Right renal pelvis (tissue), 4 donors: ENCODE measurements at places on chromosomes 7 and 10.

- no peak for DNase-seq
These were observed 333 bp upstream of the PLCE1 start for GRCh38 chr10:93993414-93993781.

DNA sequence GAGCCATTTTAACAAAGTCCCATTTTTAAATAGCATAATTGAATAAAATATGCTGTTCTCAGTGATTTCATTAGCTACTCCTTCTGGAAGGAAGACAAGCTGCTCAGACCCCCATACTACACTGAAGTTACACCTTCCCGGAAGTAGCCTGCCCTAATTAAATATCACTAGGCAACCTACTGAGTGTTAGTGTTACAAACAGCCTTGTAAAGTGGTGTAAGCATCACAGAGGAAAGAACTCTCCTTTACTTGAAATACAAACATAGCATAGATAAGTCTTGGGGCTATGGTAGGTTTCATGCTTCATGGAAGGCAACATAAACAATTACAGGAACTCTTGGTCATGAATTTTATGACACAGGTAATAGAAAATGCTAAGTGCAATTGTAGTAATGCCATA lies 43.4 kb upstream of the PTN start:
- DNase-seq, result no peak

DNA sequence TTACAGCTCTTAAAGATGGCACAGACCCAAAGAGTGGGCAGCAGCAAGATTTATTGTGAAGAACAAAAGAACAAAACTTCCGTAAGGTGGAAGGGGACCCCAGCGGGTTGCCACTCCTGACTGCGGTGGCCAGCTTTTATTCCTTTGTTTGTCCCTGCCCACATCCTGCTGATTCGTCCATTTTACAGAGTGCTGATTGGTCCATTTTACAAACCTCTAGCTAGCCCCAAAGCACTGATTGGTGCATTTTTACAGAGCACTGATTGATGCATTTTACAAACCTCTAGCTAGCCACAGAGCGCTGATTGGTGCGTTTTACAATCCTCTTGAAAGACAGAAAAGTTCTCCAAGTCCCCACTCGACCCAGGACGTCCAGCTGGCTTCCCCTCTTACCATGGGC lies 16.8 kb upstream of the CCSER2 start:
- DNase-seq, result no peak

GRCh38 chr10:114470361-114470760 lies 66.1 kb upstream of the AFAP1L2 start:
- no peak for DNase-seq

DNA sequence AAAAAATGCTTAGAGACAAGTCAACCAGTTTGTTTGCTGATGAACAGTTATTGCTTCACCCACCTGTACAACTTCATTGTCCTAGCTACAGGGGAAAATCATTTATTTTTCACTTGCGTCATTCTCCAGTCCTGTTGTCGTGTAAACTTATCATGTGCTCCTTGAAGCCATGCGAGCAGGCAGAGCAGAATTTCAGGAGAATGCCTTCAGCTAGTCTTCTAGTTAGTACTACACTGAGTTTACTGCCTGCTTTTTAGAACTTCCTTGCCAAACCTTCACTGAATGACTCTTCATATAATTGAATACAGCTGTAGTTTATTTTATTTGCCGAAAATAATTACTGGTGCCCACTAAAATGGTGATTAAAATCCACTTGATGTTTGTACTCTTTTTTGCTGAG lies 15.6 kb downstream of the RPA3 start:
- no peak for DNase-seq

DNA sequence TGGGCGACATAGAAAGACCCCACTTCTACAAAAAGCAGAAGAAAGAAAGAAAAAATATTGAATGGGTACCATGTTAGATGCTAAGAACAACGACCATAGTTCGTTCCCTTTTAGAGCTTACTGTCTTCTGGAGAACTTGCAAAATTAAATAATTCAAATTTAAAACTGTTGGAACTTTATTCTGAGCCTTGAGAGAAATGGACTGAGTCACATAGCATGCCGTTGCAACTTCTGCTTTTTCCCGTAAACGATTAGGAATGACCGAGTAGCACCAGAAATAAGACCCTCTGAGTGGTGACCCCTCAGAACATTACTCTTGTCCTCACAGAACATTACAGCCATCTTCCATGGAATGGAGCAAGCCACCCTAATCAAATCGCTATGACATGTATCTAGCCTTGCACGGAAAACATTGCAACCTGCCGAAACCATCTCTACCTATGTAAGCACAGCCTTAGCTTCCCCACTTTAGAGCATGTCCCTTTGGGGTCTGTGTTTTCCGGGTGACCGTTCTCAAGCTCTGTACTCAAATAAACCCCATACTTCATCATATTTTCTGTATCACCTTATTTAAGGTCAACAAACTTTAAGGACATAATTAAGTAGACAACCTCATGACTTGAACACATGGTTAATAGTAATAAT lies 179.1 kb downstream of the PRKCQ start:
- DNase-seq, result no peak

DNA sequence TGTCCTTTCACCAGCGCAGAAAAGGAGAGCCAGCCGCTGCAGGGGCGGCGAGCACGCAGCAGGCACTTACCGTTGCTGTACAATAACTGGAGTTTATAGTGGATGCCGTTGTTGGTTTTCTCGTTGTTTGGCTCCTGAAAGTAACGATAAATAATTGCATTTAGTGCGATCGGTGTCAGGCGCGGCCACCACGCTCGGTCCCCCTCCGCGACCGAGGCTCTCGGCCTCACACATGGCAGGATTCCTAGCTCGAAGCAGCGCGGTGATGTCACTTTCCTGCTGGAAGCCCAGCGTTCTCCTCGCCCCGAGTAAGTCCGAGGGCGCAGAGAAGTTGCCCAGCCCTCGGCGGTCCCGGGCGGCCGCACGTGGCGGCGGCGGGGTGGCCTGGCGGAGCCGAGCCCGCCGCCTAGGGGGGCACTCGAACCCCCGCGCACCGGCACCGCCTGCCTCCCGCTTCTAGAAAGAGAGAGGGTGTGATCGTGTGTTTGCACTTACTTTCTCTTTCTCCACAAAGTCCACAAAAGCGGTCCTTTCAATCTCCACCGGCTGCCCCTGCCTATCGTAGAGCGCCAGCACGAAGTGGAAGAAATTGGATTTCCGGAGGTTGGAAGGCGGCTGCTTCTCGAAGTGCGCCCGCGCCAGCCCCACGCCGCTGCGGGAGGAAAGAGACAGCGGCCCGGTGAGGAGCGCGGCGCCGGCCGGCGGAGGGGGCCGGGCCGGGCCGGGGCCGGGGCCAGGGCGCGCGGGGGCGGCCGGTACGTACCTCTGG lies 1.0 kb downstream of the EBF3 start:
- DNase-seq, result no peak

- DNase-seq, result no peak
These were observed 52.3 kb downstream of the SKIDA1 start for GRCh38 chr10:21473135-21473534.
